ENCODE measurements at places on chromosomes 11 and 22.
A peak's percentile ranks its signal among the peaks of the same experiment; 100 is the strongest.

DNA sequence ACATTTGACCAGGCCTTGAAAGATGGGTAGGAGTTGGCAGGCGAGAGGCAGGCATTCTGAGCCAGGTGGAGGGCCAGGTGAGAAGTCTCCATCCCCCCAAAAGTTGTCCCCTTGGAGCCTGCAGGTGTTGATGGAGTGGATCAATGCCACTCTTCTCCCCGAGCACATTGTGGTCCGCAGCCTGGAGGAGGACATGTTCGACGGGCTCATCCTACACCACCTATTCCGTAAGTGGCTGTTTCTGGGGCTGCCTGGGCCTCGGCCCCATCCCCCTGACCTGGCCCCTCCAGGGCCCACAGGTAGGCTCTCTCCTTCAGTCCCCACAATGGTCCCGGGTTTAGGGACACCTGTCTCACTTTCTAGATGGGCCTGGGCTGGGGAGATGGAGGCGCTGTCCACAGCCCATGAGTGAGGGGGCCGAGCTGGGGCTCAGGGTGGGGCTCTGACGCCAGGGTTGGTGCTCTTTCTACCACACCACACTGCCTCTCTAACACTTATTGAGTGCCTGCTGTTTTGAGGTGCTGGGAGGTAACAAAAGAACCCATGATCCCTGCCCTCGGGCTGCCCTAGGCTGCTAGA is 7.0 kb downstream of the PARVG start:
- DNase-seq, result no peak

DNA sequence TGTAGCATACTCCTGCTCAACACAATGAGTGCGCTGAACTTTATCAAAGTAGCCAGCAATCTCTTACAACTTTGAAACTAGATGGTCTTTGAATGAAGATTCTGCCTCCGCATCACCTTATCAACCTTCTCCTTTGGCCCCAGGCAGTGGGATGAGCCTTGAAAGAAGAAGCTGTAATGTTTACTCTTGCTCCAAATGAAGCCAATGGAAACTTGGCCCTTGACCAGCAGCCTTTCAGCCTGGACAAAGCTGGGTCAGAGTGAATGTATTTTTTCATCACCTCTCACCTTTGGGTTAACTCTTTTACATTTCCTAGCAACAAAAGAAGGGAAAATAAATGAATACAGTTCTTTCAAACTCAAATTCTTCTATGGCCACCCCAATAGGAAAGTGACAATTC is 359.1 kb downstream of the KCNA4 start:
- no peak for DNase-seq

DNA sequence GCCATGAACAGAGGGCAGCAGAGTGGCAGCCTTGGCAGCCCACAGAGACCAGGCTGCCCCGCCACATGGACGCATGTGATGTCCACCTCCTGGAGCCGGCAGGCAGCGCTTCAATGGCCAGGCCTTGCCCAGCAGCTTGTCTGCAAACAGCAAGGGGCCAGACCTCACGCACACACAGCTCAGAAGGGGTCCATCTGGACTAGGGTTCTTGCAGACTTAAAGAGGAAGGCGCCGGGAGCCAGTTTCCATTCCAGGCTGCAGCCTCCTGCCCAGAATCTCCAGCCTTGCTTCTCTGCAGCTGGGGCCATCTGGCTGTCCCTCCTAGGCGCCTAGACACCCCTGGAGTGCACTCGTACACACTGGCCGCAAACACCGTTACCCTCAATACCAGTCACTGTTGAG is 91.9 kb upstream of the TMEM45B start:
- no peak for DNase-seq

DNA sequence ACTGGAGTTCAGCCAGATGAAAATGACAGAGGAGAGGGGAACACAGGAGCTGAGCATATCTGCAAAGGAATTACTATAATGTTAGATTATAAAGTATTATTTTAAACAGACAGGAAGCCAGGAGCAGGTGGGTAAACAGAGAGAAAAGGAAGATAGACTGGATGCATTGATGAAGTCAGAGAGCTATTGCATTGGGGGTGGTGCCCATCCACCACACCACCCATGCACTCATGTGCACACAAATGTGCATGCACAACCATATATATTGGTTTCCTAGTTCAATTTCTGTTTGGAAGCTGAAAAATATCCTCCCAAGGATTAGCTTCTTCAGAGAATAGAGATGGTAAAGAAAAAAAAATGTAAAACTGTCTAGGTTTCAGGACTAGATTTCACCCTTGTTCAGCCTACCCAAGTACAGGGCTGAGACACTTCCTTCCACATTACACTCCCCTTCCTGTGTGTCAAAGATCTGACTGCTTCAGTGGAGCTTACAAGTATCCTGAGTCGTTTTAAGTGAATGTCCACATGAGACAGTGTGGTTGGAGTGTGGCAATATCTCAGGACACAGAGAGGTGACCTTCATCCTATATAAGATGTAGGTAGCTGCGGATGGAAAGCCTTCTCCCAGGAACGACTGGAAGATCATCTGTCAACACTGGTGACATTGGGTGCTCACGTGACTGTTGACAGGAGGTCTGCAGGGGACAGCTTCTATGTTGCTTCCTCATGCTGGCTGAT is 12.2 kb upstream of the SMPD1 start:
- DNase-seq, result no peak

DNA sequence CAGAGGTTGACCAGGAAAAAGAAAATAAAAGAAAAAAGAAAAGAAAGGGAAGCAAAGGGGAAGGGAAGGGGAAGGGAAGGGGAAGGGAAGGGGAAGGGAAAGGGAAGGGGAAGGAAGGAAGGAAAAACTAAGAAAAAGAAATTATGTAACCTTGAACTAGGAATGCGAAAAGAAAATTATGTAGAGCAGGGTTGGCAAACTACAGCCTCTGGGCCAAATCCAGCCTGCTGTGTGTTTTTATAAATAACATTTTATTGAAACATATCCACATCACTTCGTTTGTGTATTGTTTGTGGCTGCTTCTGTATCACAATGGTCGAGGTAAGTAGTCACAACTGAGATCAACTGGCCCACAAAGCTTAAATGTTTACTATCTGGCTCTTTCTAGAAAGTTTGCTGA is 56.7 kb downstream of the CLPB start:
- DNase-seq, result no peak

DNA sequence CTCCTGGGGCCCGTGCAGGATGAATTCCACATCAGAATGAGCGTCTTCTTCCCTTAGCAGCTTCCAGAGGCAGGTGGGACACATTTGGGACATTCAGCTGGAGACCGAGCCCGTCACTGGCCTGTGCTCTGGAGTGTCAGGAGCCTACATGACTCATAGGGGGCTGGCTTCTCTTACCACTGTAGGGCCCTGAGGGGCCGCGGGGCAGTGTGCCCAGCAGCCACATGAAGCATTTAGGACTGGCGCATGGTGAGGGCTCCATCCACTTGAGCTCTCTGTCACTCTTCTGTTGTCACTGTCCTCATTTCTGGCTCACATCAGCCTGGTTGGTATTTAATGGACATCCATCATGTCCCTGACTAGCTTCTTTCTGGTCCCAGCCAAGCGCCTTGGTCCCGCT is 38.0 kb upstream of the TEF start:
- DNase-seq, result no peak

DNA sequence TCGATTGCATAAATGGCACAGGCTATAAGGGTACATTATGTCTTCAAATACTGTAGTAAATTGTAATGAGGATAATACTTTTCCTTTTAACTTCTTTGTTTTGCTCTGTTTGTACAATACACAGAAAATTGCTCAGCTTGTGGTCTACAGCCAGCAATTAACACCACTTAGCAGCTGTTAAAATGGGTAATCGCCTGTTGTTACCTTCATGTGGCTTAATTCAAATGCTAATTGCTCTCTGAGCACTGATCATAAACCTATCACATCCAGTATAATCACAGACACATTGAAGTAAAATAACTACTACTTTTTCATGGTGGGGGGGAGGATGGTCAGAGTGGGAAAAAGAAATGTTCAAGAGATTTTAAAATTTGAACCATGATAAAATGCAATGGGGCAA is 1164.1 kb upstream of the CNTN5 start:
- no peak for DNase-seq

DNA sequence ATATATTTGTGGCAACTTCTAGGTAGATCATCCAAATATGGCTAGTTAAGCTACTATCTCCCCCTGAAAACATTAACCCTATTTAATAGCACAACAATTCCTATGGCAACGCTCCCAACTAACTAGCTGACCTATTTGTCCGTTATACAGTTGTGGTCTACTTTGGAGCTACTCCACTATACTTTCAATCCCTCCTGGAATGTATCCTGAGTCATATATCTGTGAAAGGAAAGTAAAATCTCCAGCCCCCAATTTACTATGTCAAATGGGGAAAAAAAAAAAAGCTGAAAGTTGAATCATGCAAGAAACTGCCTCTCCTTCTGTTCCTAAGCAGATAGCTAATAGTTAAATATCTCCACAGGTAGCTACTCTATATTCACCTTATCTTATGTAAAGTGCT is 128.5 kb downstream of the CD44 start:
- no peak for DNase-seq

GRCh38 chr11:35825386-35825785 is 118.5 kb upstream of the LDLRAD3 start:
- no peak for DNase-seq

GRCh38 chr11:107468596-107468995 is 11.0 kb upstream of the CWF19L2 start:
- DNase-seq, result no peak

DNA sequence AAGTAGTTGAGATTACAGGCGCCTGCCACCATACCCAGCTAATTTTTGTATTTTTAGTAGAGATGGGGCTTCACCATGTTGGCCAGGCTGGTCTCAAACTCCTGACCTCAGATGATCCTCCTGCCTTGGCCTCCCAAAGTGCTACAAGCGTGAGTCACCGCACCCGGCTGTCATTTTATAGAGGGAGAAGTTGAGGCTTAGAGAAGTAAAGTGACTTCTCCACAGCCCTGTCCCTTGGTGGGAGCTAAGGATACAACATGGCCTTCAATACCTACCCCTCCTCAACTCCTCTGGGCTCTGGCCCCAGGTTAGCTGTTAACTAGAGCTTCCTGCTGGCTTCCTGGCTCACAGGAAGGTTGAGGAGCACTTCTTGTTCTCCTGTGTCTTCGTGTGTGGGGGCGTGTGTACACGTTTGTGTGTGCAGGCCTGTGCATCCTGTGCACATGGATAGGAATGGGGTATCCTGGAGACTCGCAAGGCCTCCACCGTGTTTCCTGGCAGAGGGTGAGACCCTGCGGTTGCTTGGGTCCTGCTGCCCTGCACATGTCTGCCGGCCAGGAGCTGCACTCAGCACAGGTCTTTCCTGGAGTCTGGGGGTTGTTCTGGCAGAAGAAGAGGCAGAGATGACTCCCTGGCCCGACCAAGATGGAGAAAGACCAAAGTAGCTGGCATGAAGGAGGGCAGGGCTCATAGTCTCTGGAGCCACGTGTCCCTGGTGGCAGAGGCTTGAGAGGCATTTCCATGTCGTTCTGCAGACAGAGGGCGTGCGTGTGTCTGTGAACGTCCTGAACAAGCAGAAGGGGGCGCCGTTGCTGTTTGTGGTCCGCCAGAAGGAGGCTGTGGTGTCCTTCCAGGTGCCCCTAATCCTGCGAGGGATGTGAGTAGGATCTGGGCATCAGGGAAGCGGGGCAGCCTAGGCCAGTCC is 2.4 kb downstream of the SIDT2 start:
- DNase-seq, result peak; percentile 75

DNA sequence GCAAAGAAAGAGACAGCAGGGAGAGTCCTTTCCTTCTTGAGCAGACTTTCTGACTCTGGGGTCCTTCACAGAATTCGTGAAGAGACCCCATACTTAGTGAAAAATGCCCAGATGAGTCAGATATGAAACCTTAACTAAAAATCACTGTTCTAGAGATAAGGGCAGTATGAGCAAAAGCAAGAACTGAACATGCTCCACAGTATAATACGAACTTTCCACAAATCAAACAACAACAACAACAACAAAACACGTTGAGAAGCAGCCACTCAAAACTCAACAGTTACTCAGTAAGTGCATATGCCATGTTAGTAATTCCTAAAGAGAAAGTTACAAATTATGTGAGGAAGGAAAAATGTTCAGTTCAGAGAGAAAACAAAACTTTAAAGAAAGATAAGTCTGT is 44.3 kb downstream of the PITPNB start:
- no peak for DNase-seq

- DNase-seq, result no peak
These were observed 28.6 kb downstream of the RIBC2 start for GRCh38 chr22:45442116-45442515.

- DNase-seq, result no peak
These were observed 40.5 kb upstream of the ZBTB16 start for GRCh38 chr11:114019046-114019445.

- DNase-seq, result no peak
These were observed 15.1 kb downstream of the RAB30 start for GRCh38 chr11:83056611-83057010.

DNA sequence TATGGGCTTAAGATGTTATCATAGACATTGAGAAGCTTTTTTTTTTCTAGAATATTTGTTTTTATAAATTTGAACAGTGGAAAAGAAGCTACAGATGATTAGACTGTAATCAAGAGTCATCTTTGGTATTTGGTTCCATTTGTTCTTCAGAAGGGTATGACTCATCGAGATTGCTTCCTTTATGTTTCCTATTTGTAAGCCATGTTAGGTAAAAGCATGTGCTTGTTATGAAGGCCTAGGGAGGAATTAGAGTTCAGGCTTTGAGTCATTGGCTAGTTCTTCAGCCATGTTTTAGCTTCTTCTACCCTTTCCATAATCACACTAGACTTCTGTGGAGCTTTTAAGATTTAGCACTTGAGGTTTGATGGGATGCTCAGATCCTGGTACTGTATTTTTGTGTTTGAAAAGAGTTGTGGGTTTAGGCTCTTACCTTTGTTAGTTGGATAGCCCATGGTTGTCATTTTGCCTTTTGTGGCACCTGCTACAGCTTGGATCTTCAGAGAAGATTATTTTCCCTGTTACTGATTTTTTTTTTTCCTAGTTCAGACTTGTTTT is 44.3 kb downstream of the POLD3 start:
- no peak for DNase-seq

GRCh38 chr22:38201711-38202436 is at the start of gene MAFF:
Gene MAFF (plus strand): TSS chr22:38201994. CDS start chr22:38213854, 11,860 bp downstream.
- peak; percentile 96 for DNase-seq

GRCh38 chr11:23079382-23079813 is 219.1 kb upstream of the CCDC179 start:
- no peak for DNase-seq

DNA sequence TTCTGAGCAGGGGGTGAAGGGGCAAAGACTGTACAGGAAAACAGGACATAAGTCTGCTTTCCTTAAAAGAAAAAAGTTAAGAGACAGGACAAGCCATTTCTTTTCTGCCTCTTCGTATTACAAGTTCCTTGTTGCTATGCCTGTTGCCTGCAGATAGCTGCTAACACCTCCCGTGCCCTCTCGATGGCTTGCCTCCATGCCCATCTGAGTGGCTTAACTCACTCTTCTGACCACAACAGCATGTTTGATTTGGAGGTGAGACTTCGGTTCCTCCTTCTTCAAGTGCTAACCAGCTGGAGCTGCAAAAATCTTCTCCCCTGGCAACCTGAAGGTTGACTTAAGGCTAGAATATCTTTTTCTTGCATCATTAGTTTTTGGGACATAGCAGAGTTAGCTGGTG is 103.1 kb downstream of the PRR5L start:
- DNase-seq, result no peak

- no peak for DNase-seq
These were observed 64.9 kb downstream of the LIF start for GRCh38 chr22:30181459-30182349.
